ENCODE measurements at places on chromosomes 3 and 15. TPM values are rescaled to one million over a fixed set of nuclear protein-coding genes. Genes with fewer than 3 reads are reported as not detected.

- no peak for DNase-seq
Measured at GRCh38 chr15:90585863-90586262, 56.1 kb downstream of the CRTC3 start.

GRCh38 chr3:16449369-16449768 lies 64.1 kb downstream of the RFTN1 start:
- DNase-seq = no peak

Gene SERINC4
- total RNA-seq = 0.30 TPM

- no peak for DNase-seq
Measured at GRCh38 chr15:61685971-61686370, 374.3 kb downstream of the VPS13C start.

Gene CPLX3
- 0.19 TPM for total RNA-seq
